ENCODE measurements at places on chromosomes 7 and 10.

GRCh38 chr7:74149603-74150002 is 24.6 kb upstream of the EIF4H start:
- no peak for DNase-seq

- no peak for DNase-seq
Observed at GRCh38 chr10:98587156-98587837, 140.6 kb upstream of the HPS1 start.

GRCh38 chr7:106155027-106155426 is 42.9 kb upstream of the SYPL1 start:
- no peak for DNase-seq

GRCh38 chr10:97921581-97922021 is 72.0 kb downstream of the GOLGA7B start:
- DNase-seq: no peak

- DNase-seq: no peak
Observed at GRCh38 chr10:84659497-84660439, 331.4 kb downstream of the CCSER2 start.

- DNase-seq: no peak
Observed at GRCh38 chr7:71290452-71290851, 158.5 kb downstream of the GALNT17 start.

- DNase-seq: no peak
Observed at GRCh38 chr7:98555403-98555802, 61.7 kb upstream of the NPTX2 start.

DNA sequence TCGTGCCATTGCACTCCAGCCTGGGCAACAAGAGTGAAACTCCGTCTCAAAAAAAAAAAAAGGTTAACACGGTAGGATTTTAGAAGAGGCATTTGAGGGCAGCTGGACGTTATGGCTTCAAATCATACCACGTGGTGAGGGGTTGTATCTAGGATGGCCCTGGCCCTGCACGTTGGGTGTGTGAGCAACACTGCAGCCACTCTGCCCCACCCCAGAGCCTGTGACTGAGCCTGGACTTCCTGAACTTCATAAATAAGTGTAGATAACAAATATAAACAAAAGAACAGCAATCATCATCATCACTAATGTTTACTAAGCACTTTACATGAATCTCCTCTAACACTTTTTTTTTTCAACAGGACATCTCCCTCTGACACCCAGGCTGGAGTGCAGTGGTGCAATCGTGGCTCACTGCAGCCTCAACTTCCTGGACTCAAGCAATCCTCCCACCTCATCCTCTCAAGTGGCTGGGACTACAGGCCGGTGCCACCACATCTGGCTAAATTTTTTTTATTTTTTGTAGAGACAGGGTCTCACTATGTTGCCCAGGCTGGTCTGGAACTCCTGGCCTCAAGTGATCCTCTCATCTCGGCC is 169.5 kb upstream of the FRMD4A start:
- DNase-seq: no peak

DNA sequence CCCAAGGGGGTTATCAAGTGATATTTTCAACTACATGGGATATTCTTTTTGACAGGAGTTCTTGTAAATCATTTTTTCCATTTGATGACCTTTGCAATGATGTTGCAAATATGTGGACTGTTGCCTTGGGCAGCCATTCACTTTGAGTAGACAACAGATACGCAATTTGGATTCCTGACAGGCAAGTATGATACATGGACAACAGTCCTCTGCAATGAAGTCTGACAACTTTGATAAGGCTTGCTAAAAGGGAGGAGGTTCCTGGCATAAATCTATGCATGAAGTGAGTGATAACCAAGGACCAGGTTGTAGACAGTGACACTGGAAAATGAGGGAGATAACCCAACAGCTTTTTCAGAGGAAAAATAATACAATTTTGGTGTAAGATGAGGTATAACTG is 17.7 kb downstream of the LRRD1 start:
- no peak for DNase-seq

- DNase-seq: no peak
Observed at GRCh38 chr7:107972941-107973376, 30.0 kb downstream of the LAMB1 start.

DNA sequence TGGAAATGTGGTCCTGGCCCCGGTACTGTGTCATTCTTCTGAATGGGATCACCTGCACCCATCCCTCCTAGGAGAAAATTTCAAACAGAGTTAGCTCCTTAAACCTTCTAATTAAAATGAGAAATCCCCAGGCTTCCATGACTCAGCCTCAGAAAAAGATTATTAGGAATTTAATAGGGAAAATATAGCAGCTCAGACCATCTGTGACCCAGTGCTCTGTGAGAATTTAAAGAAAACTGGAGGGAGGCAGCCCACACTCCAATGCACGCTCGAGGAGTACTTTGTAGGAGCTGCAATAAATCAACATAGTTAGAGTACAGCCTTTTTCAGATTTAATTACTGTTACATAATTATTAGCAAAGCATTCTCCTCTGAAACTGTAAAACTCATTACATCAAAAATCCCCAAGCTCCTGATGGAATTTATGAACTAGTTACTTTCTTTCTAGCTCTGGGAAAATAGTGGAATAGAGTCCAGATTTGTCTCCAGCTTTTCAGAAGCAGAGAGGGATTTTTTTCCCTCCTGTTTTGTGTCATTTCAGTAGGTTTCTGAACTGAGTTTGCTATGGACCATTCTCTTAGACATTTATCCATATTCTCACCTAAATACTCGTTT is 30.1 kb downstream of the NEUROD6 start:
- DNase-seq: no peak

- no peak for DNase-seq
Observed at GRCh38 chr10:113754768-113755167, 3.3 kb downstream of the PLEKHS1 start.

GRCh38 chr10:191703-192518 is 56.7 kb downstream of the ZMYND11 start:
- no peak for DNase-seq

- no peak for DNase-seq
Observed at GRCh38 chr7:80740778-80741545, 102.5 kb downstream of the CD36 start.

GRCh38 chr10:128337860-128338378 is 211.7 kb upstream of the MKI67 start:
- peak; percentile 73 for DNase-seq

DNA sequence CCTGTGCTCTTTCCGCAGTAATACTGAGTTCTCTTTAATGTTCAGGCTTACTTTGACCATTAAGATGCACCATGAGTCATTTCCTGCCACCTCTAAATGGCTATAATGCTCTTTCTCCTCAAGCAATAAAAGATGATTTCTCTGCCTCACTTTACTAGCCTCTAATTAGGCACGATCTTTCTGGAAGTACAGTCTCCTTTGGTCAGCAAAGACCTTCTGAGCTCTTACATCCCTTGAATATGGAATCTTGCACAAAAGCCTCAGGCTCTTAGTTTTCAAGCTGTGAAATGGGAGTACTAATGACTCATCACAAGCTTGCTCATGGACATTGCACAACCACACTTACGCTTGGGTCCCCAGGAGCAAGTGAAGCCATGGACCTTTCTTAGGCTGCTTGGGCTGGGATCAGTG is 85.9 kb downstream of the FRMD4A start:
- no peak for DNase-seq

GRCh38 chr10:86603256-86603655 is 51.1 kb upstream of the OPN4 start:
- DNase-seq: no peak

GRCh38 chr7:150428671-150429451 is 21.6 kb upstream of the GIMAP8 start:
- DNase-seq: peak; percentile 54

- DNase-seq: no peak
Observed at GRCh38 chr7:64879086-64879730, 23.9 kb upstream of the ZNF273 start.

DNA sequence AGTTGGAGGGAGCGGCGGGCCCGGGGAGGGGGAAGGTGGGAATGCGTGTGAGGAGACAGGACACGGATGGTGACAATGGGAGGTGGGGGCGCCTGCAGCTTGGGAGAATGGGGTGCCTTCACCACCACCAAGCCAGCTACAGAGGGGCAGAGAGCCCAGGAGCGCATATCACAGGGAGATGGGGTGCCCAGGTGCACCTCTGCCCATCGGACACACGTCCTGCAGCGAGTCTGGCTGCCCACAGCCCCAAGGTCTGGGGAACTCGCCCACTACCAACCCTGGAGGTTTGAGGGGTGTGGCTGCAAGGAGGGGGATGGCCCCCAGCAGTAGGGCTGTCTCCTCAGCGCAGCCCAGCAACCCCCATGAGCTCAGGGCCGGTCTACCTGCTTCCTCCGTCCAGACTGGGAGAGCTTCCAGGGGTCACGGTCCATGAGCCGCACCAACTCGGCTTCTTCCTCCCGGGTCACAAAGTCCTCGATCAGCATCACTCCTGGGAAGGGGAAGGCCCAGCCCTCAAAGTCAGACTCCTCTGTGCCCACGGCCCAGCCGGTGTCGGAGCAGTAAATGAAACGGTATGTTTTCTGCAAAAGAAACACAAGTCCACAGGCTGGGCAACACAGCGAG is 5.3 kb downstream of the ALKBH4 start:
- DNase-seq: no peak

GRCh38 chr10:51063659-51064535 is 10.4 kb upstream of the PRKG1 start:
- DNase-seq: no peak

DNA sequence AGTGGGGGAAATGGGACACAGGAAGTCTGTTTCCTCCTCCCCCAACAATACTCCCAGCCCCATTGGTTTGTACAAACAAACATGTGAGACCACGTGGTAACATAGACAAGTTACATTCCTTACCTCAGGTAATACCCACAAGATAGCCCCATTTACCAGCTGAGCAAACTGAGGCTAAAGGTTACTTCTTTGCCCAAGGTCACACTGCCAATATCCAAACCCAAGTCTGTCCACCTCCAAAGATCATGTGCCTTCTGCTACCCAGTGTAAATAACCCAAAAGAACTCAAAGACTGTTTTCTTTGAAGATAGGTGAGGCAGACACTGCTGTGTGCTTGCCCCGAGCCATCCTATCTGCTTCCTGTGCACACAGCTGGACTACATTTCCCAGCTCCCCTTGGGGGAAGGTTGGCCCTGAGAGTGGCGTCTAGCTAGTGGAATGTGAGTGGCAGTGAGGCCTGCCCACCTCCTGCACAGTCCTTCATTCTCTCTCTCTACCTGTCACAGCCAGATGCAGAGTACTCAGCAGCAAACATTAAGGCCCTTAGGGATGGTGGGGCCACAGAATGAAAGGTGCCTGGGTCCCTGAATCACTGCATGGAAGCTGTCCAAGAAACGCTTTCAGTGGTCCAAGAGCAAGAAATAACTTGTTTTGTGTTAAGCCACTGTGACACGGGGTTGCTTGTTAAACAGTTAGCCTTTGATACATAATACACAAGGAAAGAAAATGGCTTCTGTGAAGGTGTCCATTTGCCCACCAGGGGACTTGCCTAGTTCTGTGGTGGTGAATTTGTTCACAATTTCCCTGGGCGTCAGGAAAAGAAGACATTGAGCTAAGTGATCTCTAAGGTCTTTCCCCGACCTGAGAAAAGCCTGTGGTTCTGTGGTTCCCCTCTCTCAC is 257.7 kb upstream of the NFE2L3 start:
- DNase-seq: no peak

DNA sequence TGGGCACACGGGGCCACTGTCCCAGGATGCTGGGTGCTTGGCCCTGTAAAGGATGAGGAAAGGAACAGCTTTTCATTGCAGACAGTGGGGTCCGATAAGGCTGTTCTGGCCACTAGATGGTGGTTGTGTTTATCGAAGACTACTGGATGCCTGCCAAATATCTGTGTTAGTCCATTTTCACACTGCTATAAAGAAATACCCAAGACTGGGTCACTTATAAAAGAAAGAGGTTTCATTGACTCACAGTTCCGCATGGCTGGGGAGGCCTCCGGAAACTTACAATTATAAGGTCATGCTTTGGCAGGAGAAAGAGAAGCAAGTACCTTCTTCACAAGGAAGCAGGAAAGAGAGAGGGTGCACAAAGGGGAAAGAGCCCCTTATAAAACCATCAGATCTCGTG is 32.2 kb upstream of the GARS1 start:
- no peak for DNase-seq

GRCh38 chr10:11169976-11170375 is 152.3 kb downstream of the CELF2 start:
- no peak for DNase-seq

DNA sequence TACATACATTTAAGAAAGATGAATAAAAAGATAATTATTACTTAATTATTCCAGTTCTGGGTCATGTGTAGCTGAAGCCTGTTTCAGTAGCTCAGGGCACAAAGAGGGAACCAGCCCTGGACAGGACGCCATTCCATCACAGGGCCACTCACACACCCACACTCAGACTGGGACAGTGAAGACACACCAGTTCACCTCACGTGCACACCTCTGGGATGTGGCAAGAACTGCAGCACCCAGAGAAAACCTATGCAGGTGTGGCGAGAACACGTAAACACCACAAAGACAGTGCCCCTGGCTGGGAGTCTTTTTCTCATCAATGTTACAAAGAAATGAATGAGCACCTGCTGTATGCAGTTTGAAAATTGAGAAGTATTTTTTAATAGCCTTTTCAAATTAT is 1.6 kb upstream of the IDI1 start:
- DNase-seq: no peak

DNA sequence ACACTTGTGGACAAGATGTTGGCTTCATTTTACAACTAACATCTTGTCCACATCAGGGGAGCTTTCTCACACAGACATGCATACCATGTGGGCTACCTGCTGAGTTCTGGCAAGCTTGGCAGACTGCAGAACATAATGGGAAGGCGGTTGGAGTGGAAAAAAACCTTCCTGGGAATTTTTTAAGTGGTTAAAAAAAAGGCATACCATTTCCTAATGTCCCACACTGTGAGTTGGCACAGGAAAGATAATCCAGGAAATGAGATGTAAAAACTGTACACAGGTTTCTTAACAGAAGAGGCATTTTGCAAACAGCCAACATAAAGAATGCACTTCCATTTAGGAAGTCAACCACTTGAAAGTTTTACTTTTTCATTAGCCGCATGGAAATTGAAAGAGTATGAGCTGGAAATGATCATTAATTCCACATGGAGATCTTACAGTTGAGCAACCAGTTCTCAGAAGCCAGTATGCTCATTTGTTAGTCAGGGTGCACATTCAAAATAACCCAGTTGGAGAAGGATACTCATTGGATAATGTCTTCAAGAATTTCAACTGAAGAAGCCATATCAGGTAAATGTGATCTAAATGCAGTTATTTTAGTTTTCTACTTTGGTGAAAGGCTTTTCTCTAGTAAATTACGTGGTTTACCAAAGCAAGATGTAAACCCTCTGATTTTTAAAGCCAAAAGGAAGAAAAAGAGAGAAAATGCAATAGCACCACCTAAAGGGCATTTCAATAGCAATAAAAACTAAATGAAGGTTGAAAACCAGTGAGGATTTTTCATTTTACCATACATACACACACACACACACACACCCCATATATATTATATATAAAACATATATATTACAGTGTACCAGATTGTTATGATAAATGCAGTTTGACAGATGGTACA is 194.0 kb downstream of the TAX1BP1 start:
- DNase-seq: no peak

- DNase-seq: no peak
Observed at GRCh38 chr10:91249700-91250099, 29.2 kb downstream of the PCGF5 start.

DNA sequence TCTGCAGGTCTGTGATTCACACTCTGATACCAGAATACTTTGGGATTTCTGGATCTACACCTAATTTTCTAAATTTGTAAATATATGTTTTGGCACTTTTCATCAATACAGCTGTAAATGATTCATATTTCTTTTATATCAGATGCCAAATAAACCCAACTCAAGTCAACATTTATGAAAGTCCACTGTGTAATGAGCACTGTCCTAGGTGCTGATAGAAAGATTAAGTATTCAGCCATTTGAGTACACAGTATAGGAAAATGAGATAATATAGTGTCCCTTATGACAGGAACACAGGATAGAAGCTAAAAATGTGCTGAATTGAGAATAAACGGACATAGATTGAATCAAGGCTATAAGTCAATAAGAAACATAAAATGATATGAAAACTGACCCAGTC is 6.4 kb downstream of the ANXA7 start:
- DNase-seq: no peak

Data from sciatic nerve (tissue), 2 donors.